NCI-H1105 treated with DMSO at 0.1 percent for 48 hours (cell line): ENCODE measurements at places on chromosomes 5 and 9.

- peak; percentile 24 for DNase-seq
Observed at GRCh38 chr5:56148453-56148971, 84.6 kb downstream of the ANKRD55 start.

DNA sequence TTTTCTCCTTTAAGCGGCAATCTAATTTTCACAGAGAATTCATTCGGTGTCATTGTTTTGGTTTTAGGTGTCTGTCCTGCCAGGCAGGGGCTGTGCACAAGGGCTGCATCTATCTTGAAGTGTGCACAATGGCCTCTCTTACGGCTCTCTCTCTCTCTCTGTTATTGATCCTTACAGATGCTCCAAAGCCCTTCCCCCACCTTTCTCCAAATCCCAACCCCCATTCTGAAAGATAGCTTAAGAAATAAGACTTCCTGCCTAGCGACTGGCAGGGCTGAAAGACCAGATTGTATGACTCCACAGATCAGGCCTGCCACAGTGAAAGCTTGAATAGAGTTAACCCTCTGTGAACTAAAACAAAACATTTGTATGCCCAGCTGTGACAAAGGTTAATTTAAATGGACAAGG is 86.5 kb upstream of the NR5A1 start:
- no peak for DNase-seq

- no peak for DNase-seq
Observed at GRCh38 chr9:136082496-136083361, 12.4 kb downstream of the NACC2 start.

- no peak for DNase-seq
Observed at GRCh38 chr5:122693963-122694362, 80.9 kb upstream of the SNX2 start.

GRCh38 chr9:124077915-124078572 is 66.5 kb downstream of the LHX2 start:
- no peak for DNase-seq

- no peak for DNase-seq
Observed at GRCh38 chr9:12680757-12681156, 12.4 kb upstream of the TYRP1 start.

- no peak for DNase-seq
Observed at GRCh38 chr9:138020120-138020794, 142.7 kb downstream of the CACNA1B start.

- DNase-seq: peak; percentile 93
Observed at GRCh38 chr9:79969393-79970145, 397.8 kb downstream of the TLE4 start.
